ENCODE measurements at places on chromosomes 7 and 10. TPM values are rescaled to one million over a fixed set of nuclear protein-coding genes. Genes with fewer than 3 reads are reported as not detected.

The FEZF1 gene
- total RNA-seq, result not detected

GRCh38 chr7:105149827-105150226 lies 135.8 kb downstream of the KMT2E start:
- DNase-seq, result peak; percentile 79

- peak; percentile 98 for DNase-seq
These were observed 63.3 kb downstream of the IMMP2L start for GRCh38 chr7:111499027-111499426.

The PVRIG gene
- total RNA-seq, result not detected

The FZD1 gene
- 17.7 TPM for total RNA-seq

The MICALL2 gene
- 30.5 TPM for total RNA-seq

DNA sequence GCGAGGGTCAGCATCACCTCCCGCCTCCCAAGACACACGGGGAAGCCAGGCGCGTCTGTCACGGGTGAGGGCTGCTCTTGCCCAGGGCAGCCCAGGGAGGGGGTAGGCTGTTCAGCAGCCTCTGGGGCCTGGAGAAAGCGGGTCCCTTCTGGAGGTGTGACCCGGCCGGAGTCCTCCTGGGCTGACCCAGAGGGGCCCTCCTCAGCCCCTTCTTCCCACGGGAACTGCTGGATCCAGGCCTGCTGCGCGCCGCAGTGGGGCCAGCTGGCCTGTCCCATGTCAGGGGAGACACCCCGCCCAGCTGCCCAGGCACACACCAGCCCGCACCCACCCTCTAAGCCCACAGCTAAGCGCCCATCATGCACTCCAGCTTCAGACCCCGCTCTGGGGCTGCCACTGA lies 41.8 kb downstream of the INSIG1 start:
- DNase-seq, result no peak

- DNase-seq, result no peak
These were observed 871.7 kb downstream of the LRMDA start for GRCh38 chr10:76302961-76303630.

- DNase-seq, result no peak
These were observed 36.0 kb downstream of the CLEC2L start for GRCh38 chr7:139559364-139560105.

- peak; percentile 21 for DNase-seq
These were observed 9.9 kb downstream of the TWIST1 start for GRCh38 chr7:19107356-19108146.

DNA sequence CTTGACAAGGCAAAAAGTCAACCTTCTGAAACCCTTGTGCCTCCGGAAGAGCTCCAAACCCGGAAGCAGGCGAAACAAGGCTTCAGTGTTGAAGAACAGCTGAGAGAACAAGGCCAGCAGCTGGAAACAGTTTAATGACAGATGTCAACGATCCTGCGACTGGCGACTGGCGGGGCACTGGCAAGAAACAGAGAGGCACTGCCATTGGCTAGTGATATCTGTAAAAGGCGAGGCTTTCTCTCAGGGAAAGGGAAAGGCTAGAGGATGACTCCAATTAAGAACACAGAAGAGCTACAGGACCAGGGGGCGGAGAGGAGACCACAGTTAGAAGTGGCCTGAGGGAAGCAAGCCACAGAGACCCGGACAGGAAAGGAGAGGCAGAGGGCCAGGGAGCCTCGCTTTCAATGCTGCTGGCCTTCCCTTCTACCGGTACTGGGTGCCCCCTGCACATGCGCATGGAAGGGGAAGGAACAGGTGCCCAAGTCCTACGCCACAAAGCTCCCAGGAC lies 19.4 kb downstream of the ITGB1 start:
- DNase-seq, result peak; percentile 37

The MMP21 gene
- total RNA-seq, result not detected

The FOXP2 gene
- not detected for total RNA-seq

- DNase-seq, result no peak
These were observed 156.9 kb upstream of the C7orf33 start for GRCh38 chr7:148433521-148434180.

The CTAGE6 gene
- total RNA-seq, result not detected

The CDC14C gene
- 0.17 TPM for total RNA-seq

- DNase-seq, result no peak
These were observed 134.5 kb downstream of the PPP1R3A start for GRCh38 chr7:113784316-113784715.

DNA sequence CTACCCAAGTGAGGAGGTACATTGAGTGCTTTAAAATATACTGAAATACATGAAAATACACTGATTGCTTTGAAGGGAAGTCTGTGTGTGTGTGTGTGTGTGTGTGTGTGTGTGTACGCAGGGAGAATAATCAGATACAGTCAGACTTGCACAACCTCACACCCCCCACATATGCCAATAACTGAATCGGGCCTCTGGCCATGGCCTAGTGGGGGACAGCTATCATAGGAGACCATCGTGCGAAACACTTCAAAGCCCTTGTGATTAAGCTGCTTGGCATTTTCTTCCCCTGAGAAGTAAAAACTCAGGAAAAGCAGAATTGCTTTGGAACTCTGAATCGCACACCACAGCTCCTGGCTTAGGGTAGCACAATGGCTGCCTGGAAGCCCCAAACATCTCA lies 135.1 kb downstream of the C10orf105 start:
- DNase-seq, result no peak

DNA sequence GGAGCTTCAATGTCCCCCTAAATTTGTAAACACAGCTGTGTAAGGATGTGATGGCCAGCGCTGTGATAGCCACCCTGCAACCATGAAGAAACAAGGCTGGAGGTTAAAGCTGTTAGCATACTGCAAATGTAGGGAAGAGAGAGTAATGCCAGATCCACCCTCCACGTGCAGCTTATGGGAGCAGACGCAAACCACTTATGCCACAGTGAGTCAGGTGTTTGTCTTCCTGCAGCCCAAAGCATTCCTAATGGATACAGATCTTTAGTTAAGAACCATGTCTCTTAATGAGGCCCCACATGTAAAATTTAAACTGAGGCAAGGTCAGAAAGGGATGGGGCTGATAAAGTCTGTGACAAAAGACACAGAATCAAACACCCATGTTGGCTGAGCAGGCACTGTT lies 13.6 kb upstream of the MYL7 start:
- DNase-seq, result no peak

DNA sequence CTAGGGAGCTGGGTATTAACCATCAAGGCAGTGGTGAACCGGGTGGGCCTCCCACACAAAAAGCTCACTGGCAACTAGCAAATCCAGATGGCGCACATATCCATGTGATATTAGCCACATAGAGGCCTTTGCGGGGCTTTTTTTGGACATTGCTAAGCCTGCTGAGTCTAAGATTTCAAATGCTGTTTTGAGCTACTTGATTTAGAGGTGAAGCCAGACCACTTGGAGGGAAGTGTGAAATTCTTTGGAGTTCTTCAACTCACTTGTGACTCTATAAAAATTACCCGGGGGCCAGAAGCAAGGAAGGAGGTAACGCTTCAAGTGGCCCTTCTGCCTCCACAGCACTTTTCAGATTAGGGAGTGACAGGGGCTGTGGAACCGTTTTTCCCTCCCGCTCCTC lies 619.8 kb upstream of the GALNT17 start:
- DNase-seq, result no peak

DNA sequence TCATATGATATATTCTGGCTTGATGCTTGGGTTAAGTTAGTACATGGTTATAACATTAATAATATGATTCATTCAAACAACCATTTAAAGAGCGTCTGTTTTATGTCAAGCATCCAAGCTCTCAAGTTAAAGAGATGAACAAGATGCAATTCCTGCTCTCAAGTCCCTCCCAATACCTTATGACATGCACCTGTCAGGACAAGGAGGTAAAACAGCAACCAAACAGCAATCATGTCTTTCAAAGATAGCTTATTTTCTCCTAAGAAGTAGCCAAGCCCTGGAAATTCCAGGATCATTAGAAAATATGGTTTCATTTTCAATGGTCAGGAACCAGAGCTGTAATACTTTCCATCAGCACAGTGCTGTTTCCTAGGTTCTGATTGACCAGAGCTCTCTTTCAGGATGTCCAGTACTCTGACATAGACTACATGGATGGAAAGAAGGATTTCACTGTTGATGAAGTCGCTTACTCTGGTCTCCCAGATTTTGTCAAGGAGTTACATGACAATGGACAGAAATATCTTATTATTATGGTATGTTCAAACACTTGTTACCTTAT lies 29.0 kb downstream of the MGAM2 start:
- DNase-seq, result no peak

The NME8 gene
- total RNA-seq, result not detected

- no peak for DNase-seq
These were observed 20.9 kb downstream of the PSPH start for GRCh38 chr7:56030340-56030739.

DNA sequence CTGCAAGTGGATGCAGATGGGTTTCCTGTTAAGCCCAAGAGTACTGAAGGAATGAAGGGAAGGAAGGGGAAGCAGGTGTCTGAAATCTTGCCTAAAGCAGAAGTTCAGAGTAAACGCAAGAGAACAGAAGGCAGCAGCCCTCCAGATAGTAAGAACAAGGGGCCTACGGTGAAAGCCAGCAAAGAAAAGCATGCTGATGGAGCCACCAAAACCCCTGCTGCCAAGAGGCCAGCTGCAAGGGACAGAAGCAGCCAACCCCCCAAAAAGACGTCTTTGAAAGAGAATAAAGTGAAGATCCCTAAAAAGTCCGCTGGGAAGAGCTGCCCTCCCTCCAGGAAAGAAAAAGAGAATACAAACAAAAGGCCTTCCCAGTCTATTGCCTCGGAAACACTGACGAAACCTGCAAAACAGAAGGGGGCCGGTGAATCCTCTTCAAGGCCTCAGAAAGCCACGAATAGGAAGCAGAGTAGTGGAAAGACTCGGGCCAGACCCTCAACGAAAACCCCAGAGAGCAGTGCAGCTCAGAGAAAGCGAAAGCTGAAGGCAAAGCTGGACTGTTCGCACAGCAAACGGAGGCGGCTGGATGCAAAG lies 152.5 kb downstream of the LCOR start:
- DNase-seq, result no peak

- DNase-seq, result no peak
These were observed 41.4 kb upstream of the CD36 start for GRCh38 chr7:80596933-80597517.

DNA sequence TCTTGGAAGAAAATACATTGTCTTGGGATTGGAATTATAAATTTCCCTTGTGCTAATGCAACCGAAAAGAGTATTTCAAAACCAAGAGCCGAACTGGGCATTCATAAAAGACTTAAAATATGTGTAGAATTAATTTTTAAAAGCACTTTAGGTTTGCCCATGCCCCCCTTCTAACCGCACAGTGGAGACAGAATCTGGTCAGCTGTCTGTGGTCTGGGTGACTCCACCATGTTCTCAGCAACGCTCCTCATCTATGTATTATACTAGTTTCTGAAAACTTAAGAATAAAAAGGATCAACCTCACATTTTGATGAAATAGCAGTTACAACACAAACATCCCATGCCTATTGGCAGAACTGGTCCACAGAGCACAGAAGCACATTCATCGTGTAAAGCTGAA lies 192.6 kb upstream of the C7orf33 start:
- no peak for DNase-seq

GRCh38 chr7:34277803-34278199 lies 372.5 kb downstream of the BMPER start:
- DNase-seq, result no peak

DNA sequence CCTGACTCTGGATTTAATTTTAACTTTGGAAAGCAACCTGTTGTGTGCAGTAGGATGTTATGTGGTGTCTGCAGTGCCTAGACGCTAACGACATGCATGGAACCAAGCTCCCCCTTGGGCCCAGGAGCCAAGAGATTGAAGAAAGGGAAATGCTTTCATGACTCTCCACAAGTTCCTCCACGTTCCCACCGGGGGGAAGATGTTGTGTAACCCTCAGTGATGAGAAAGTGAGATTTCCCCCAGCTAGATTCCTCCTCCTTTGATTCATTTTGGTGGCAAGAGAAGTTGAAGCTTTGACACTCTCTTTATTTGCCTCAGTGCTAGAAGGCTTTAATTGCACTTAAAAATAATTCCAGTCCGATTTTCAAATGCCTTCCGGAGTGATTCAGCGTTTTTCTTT lies 157.9 kb upstream of the INSYN2A start:
- DNase-seq, result no peak

DNA sequence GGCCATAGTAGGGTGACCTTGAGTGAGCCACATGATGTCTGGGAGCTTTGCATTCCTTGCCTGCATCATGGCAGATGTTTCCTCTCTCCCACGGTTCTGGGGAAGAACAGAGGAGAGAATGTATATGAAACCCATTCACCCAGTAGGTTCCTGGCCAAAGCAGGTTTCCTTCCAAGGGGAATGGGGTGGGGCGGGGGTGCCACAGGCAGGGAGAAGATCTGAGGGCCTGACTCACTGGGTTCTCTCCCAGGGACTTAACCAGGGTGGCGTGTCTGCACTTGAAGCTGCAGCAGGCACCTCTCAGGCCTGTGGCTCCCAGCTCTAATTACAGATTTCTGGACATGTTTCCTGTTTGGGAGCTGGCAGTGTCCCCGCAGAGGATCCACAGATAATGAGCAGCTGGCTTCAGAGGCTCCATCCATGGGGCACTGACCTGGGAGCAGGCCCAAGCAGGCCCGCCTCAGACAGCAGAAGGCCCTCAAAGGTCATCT lies 50.2 kb upstream of the ZMIZ1 start:
- DNase-seq, result peak; percentile 95

GRCh38 chr10:3500408-3500856 lies 284.6 kb downstream of the KLF6 start:
- DNase-seq, result peak; percentile 60

- peak; percentile 86 for DNase-seq
These were observed 13.7 kb downstream of the DOCK4 start for GRCh38 chr7:112192236-112193154.

The OR13A1 gene
- total RNA-seq, result not detected

DNA sequence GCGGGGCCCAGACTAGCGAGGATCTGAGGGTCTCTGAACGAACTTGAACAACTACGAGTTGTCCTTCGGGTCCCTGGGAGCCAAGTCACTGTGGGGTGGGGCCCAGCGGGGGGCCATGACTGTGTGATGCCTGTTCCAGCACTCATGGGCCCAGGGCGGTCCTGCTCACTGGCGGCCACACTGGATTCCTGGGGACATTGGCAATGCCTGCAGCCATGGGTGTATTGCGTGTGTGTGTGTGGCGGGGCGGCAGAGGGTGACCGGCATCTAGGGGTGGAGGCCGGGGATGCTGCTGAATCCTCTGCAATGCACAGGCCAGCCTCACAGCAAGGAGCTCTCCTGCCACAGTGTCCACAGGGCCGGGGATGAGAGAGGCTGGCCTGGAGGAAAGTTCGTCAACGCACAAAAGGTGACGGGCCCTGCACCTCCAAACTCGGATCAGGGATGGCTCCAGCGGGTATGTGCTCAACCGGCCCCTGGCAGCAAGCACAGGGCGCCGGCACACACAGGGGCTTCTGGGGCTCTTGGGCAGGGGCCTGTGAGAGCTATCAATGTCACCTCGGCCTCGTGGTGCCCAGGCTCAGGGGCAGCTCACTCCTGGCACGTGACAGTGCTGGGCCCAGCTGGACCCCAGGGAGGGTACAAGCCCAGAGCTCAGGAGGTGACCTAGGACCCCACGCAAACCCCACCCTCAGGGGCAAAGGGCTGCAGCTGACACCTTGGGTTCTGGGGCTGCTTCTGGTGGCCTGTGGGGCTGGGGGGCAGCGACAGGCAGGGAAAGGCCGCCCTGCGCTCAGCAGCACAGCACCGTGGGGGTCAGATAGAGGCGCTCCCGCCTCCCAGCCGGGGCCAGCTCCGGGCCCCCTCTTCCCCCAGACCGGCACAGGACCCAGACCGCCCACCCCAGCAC lies 27.9 kb downstream of the PAPOLB start:
- no peak for DNase-seq

- no peak for DNase-seq
These were observed 391.2 kb downstream of the TYW1 start for GRCh38 chr7:67387851-67388250.

The MYH16 gene
- under 0.01 TPM for total RNA-seq

- no peak for DNase-seq
These were observed 178.5 kb downstream of the ARID5B start for GRCh38 chr10:62079885-62080559.

- no peak for DNase-seq
These were observed 54.1 kb downstream of the NRAP start for GRCh38 chr10:113609704-113610108.
